GOT3 (cell line): ENCODE measurements at places on chromosomes 1 and 21.

DNA sequence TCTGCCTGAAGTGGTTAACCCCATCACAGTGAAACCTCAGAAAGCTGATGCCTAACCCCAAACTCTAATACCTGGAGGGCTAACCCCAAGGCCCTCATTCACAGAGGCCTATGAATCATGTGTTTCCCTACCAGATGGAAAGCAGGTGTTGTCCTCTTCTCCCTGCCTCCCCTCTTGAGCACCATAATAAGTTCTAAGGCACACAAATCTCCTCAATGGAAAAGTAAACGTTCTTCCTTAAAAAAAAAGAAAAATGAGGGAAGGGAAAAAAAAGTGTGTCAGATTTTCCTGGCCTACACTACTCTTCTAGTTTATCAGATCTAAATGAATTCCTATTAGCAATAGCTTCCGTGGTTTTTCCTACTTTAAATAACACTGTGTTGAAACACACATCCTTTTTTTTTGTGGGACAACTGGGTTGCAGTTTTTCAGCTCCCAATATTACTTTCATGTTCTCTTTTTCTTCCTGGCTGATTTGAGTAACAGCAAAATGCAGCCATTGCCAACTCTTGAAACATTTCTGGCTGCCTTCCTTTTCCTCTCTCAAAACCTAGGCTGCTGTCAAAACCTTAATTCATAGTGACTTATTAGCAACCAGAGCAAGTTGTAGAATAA is 43.2 kb downstream of the SLC44A3 start:
- DNase-seq, result no peak

- no peak for DNase-seq
Measured at GRCh38 chr21:34558166-34558565, 46.2 kb upstream of the KCNE1 start.

DNA sequence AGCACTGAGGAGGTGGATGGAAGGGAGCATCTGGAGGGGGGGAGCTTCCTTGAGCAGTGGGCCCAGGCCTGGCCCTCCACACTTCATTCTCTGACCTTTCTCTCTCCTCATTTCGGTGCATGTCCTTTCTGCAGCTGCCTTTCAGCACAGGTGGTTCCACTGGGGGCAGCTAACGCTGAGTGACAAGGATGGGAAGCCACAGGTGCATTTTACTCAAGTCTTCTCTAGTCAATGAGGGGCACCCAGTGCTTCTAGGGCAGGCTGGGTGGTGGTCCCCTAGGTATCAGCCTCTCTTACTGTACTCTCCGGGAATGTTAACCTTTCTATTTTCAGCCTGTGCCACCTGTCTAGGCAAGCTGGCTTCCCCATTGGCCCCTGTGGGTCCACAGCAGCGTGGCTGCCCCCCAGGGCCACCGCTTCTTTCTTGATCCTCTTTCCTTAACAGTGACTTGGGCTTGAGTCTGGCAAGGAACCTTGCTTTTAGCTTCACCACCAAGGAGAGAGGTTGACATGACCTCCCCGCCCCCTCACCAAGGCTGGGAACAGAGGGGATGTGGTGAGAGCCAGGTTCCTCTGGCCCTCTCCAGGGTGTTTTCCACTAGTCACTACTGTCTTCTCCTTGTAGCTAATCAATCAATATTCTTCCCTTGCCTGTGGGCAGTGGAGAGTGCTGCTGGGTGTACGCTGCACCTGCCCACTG is 43.2 kb downstream of the YARS1 start:
- DNase-seq, result no peak

DNA sequence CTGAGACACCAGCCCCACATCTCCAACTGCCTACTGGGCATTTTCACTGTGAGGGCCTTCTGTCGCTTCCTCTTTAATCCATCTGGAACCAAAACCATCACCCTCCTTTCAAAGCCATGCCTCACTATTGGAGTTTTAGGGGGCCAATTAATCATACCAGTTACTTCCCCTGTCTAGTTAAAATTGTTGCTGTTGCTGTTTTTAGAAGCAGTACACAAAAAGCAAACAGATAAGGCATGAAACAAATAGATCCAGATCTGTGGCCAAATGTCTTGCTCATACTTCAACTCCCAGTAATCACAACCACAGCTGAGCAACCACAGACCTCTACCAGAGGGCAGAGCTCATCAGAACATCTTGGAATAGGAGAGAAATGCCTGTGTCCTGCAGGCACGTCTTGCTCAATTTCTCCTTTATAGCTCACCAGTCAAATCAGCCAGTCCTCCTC is 133.8 kb upstream of the C1orf105 start:
- peak; percentile 88 for DNase-seq

GRCh38 chr1:110336300-110337039 is 2.7 kb upstream of the RBM15 start:
- no peak for DNase-seq

DNA sequence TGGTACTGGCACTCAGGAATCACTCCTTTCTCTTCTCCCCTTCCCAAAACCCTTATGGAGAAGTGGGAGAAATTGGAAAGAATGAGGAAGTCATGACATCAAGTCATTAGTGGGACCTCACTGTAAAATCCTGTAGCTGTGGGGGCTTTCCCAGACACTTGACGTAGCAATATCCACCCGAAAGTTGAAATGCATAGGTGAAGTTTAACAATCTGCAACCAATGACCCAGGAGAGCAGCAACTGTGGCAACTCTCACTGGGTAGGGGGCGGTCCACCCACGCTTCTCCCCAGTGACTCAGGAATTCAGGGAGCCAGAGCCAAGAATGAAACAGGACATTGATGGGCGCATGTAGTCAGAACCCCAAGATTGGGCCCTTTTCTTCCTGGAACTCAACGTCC is 27.0 kb downstream of the ABCA4 start:
- no peak for DNase-seq

- no peak for DNase-seq
Measured at GRCh38 chr1:246113555-246114095, 393.5 kb downstream of the SMYD3 start.

- DNase-seq, result no peak
Measured at GRCh38 chr21:35748678-35749314, 311.5 kb downstream of the SETD4 start.

DNA sequence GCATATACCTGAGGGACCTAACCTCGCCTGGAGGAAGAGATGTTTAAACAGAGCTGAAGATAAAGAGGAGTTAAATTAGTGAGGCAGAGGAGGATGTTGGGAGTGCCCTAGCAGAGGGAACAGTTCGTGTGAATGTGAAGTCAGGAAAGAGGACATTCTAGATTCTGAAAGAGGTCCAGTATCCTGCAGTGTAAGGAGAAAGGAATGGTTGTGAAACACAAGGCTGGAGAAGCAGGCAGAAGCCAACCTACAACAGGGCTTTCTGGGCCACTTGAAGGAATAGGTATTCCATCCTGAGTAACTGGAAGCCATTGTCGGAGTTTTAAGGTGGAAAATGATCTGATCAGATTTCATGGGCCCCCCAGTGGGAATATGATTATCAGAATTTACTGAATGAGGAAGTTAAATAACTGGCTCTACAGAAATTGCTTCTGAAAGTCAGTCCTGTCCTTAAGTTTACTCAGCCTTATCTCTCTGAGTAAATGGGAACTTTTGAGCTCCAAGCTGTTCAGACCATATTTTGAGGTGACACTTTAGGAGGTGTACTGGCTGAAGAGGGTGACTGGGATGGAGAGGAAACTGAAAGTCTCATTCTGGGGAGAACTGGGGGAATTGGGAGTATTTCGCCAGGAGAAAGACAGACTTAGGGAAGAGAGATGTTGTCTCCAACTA is 24.4 kb upstream of the FAAH start:
- no peak for DNase-seq

GRCh38 chr1:22190251-22190650 is 47.4 kb upstream of the WNT4 start:
- DNase-seq, result no peak

- DNase-seq, result no peak
Measured at GRCh38 chr1:65392497-65392896, 28.0 kb upstream of the LEPR start.

- DNase-seq, result no peak
Measured at GRCh38 chr1:98923667-98924066, 81.0 kb downstream of the PLPPR5 start.

DNA sequence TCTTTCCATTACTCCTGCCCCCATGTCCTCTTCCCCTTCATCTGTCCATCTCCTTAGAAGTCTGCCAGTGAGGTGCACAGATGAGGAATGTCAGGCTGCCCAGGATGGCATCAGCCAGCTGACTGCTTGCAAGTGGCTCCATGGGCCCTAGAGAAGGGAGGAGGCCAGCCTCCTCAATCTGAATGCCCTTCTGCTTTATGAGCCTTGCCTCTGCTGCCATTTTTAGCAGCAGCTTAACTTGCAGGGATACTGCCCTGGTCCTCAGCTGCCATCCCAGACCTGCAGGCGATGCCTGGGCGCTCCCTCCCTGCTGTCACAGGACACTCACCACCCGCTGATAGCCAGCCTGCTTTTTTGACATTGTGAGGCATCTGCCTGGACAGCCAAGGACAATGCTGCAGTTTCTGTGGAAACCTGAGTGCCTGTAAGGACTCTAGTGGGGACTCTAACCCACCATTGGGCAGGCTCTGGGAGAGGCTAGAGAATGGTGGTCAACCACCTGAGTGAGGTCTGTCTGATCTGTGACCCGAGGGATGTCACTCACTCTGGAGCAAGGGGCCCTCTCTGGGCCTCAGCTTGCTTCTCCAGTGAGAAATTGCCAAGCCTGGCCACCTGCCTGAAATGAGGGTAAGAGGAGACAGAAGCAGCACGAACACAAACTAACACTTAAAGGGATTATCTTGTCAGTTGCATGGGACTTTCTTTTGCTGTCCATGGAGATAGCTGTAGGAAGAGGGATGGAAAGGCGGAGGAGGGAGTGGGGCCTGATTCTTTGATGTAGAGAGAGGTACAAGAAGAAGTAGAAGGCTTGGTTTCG is 185.0 kb downstream of the MIS18A start:
- no peak for DNase-seq

- no peak for DNase-seq
Measured at GRCh38 chr1:39387452-39387851, 104.0 kb upstream of the BMP8A start.

- no peak for DNase-seq
Measured at GRCh38 chr1:159800177-159800930, 1.8 kb upstream of the FCRL6 start.

- DNase-seq, result no peak
Measured at GRCh38 chr21:26570203-26570602, 2.9 kb downstream of the CYYR1 start.

DNA sequence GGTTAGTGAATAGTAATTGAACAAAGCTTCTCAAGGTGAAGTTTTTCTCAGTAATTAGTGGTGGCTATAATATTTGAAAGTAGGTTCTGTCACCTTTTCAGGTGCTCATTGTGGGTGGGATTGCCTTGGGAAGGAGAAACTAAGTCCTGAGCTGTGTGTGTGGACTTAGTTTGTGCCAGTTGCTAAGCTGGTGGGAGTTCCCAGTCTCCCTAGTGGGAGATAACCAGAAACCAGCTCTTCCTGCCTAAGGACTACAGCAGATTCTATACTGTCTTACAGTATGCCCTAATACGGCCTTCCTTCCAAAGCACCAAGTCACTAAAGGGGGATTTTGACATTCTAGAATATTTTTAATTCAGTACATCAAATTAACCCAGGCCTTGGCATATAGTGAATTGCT is 94.3 kb downstream of the PTBP2 start:
- DNase-seq, result no peak

- no peak for DNase-seq
Measured at GRCh38 chr1:210232511-210233215, at the start of gene SERTAD4. Gene SERTAD4 (plus strand): TSS chr1:210232796. CDS start chr1:210237961, 5,165 bp downstream.

DNA sequence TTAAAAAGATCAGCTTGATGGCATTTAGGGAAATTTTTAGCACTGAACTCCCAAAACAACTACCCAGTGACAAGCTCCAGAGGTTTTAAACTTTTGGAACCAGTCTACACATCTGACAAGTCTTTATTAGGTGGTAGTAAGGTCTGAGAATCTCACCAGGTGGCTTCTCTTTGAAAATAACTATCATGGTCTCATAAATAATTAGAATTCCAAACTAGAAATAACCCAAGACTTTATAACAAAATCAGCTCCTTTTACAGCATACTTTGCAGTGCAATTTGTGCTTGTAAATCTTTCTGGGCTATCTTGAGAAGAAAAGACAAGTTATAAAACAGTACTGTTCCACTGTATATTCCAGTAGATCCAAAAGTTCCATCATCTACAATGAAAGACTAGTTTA is 108.7 kb downstream of the LTN1 start:
- no peak for DNase-seq

GRCh38 chr1:233261695-233262094 is 33.8 kb downstream of the PCNX2 start:
- DNase-seq, result no peak

GRCh38 chr1:59044535-59045121 is 252.3 kb upstream of the FGGY start:
- no peak for DNase-seq

- no peak for DNase-seq
Measured at GRCh38 chr1:109722908-109723691, 11.0 kb downstream of the GSTM5 start.

GRCh38 chr1:192552760-192553191 is 22.8 kb upstream of the RGS1 start:
- no peak for DNase-seq

GRCh38 chr1:53486395-53487026 is 27.3 kb downstream of the DMRTB1 start:
- DNase-seq, result no peak

DNA sequence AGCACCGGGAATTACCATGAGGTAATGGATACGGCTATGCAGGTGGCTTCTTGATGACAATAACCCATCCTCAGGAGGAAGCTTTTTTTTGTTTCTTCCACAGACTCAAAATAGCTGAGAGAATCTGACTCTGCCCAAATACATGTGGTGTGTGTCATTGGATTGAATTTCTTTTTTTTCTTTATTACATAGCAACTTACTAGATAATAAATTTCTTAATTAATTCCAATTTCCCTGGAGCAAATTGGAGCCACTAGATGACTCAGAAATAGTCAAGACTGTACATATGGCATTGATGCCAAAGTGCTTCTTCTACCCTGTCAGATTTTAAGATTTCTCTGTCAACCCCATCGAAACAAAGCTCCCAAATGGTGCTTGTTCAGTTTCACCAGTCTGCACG is 42.7 kb downstream of the L1TD1 start:
- DNase-seq, result no peak

- no peak for DNase-seq
Measured at GRCh38 chr1:162475539-162476185, 22.0 kb upstream of the UHMK1 start.

- DNase-seq, result no peak
Measured at GRCh38 chr1:58033311-58033710, 513.2 kb downstream of the OMA1 start.

- DNase-seq, result no peak
Measured at GRCh38 chr1:32393832-32394140, 455 bp downstream of the BSDC1 start.

GRCh38 chr1:209899948-209900347 is 38.1 kb upstream of the SYT14 start:
- DNase-seq, result no peak

DNA sequence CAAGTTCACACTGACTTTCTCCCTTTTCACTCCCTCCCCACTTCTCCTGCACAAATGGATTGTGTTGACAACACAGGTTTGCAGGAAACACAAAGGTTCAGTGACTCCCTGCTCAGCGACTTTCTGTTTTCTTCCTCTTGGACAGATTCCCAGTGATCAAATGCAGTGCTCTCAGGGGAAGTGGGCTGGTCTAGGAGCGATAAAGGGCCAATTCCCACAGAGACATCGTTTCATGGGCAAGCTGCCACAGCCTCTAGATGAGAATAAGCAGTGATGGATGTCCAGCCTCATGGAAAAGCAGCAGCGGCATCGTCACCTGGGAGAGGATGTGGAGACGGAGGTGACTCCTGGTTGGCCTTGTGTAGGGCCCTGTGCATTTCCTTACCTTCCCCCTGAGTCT is 30.6 kb downstream of the FYB2 start:
- DNase-seq, result no peak

GRCh38 chr1:61138921-61139774 is 56.8 kb downstream of the NFIA start:
- no peak for DNase-seq

GRCh38 chr21:44379991-44380865 is 26.8 kb downstream of the TRPM2 start:
- no peak for DNase-seq
